ENCODE measurements at places on chromosomes 7 and 10.

DNA sequence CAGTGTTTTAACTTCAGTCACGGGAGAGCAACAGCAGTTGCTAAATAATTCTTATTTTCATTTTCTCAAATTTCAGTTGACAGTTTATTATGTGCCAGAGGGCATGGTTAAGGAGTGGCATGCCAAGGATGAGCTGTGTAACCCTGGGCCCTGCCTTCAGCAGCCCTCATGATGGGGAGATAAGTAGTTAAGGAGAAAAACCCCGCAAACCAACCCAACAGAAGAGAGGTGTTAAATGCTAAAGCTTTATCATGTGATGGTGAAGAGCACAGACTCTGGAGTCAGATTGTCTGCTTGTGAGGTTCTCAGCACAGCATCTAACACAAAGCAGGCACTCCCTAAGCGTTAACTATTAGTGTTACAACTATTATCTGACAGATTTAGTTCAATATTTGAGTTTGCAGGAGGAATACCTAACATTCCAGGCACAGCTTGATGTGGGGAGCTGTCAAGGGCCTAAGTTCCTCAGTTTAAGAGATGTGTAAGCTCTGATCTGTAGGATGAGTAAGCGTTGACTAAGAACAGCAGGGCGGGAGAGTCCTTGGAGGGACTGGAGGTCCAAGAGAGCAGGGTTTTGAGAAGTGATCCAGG lies 29.6 kb downstream of the STAM start:
- DNase-seq = peak; percentile 93

DNA sequence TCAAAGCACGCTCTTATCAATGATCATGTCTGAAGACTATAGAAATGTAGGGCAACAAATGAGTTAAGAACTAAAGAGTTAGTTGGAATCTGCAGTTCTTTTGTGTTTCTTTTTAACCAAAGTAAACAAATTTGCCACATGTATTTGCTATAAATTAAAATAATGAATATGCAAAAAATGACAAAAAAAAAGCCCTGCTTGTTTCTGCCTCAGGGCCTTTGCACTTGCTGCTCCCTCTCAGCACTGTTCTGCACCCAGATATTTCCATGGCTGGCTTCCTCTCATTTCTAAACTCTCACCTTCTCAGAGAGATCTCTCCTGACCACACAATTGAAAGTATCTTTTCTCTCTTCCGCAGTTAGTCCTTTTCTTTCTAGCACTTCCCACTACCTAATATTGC lies 181.8 kb upstream of the YAE1 start:
- no peak for DNase-seq

GRCh38 chr7:6260291-6261187 lies 11.9 kb downstream of the CYTH3 start:
- DNase-seq = no peak

- no peak for DNase-seq
These were observed 995 bp upstream of the CLDN3 start for GRCh38 chr7:73770860-73771670.

GRCh38 chr7:50838675-50839377 lies 56.1 kb upstream of the GRB10 start:
- DNase-seq = peak; percentile 93

DNA sequence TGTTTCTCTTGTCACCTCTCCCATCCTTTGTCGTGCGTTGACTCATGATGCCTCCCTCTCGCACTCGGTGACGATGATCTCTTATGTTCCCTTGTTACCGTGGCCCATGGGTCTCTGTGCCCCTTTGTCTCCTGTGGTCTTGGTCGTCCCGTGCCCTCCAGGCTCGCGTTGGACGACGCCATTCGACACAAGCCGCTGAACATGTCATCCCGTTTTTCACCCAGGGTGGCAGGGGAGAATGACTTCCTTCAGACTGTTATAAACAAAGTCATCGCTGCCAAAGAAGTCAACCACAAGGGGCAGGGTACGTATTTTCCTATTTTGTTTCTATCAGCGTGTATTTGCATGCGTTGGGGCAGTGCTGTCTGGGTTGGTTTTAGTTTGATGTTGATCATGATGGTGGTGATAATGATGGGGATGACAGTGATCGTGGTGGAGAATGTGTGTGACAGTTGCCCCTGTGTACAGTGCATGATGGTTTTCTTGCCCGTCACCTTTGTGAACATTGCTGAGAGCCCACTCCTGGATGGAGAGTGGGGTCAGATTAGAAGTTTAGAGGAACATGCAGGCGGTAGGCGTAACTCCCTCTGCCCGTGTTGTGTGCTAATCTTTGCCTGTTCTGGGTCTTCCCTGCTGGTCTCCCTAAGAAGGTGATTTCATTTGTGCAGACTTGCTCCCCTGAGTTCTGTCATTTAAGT lies 107.0 kb downstream of the DOCK1 start:
- no peak for DNase-seq

- no peak for DNase-seq
These were observed 128.5 kb upstream of the CDK1 start for GRCh38 chr10:60649485-60650377.

- DNase-seq = peak; percentile 87
These were observed 26.4 kb upstream of the GSDME start for GRCh38 chr7:24783698-24784097.

DNA sequence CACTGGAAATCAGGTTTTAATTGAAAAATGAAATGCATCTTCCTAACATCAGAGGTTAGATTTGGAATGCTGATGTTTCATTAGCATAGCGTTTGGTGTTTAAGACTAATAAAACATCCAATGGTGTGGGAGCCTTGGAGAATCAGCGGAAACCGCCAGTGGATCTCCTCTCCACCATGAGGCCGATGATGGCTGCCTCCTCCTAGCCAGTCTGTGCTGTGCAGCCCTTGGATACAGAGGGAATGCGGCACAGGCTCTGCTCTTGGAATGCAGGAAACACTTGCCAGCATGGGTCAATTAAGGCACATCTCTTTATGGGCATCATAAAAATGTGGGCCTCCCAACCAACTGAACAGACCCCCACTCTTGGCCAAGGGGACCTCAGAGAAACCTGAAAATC lies 259.9 kb downstream of the GLRX3 start:
- no peak for DNase-seq

DNA sequence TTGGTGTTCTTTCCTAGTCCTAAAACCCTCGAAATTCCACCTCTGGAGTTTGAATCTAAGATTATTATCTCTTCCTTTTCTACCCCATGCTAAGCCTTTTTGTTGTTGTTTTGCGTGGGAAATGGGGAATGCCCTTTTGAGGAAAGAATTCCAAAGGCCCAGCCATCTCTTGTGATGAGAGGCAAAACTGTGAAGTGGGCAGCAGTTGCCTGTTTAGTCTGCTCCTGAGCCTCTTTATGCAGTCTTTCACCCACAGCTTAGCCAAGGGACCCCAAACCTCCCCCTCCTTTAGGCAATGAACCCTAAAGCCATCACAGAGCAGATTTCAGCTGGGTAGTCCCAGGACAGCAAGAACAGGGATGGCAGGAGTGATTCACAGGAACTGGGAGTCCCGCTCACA lies 95.5 kb downstream of the DNMBP start:
- DNase-seq = no peak

DNA sequence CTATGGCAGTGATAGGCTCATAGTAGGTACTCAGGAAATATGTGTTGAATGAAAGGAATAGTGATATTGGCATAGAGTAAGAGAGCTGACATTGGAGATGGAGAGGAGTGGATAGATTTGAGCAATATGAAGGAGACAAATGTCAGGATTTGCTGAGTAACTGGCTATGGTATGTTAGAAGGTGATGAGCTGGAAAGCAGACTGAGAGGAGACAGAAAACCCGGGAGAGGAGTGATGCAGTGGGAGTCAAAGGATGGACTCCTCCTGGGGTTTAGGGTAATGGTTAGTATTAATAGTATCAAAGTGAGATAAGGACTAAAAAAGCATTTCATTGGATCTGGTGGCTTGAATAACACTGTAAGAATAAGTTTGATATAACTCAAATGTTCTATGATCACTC lies 64.8 kb downstream of the CD36 start:
- DNase-seq = no peak

DNA sequence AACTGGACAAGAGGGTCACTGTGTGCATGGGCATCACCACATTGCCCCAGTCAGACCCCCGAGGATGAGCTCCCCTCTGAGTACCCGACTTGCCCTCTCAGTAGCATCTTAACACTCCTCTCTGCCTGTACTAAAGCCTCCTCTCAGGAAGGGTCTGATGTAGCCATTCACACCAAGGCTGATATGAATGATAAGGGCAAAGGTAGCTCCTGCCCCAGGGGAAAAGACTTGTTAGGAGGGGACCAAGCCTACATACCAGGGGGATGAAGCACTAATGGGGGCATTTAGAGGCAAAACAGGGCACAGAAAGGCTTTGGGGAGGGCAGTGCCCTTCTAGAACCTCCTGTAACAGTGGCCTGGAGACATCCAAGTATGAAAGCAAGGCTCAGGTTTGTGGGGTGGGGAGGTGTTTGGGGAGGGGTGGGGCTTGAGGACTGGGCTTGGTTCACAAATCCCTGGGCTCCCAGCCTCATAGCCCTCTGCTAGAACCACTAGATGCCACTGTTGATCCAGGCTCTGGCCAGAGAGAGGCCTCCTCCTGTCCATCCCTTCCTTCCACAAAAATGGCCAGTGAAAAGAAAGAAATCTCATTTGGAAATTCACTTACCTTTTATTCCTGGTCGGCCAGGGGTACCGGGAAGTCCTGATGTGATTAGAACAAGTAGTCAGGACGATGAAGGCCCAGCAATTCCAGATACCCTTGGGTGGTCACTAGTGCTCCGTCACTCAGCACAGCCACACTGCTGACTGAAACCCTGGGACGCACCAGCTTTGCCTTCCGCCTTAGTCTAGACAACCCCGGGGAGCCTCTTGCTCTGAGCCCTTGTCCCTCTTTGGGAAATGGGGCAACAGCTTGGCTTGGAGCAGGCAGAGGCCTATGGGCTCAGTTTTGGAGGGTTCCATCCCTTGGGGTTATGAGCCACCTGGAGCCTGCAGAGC lies 40.3 kb downstream of the COL17A1 start:
- peak; percentile 56 for DNase-seq

DNA sequence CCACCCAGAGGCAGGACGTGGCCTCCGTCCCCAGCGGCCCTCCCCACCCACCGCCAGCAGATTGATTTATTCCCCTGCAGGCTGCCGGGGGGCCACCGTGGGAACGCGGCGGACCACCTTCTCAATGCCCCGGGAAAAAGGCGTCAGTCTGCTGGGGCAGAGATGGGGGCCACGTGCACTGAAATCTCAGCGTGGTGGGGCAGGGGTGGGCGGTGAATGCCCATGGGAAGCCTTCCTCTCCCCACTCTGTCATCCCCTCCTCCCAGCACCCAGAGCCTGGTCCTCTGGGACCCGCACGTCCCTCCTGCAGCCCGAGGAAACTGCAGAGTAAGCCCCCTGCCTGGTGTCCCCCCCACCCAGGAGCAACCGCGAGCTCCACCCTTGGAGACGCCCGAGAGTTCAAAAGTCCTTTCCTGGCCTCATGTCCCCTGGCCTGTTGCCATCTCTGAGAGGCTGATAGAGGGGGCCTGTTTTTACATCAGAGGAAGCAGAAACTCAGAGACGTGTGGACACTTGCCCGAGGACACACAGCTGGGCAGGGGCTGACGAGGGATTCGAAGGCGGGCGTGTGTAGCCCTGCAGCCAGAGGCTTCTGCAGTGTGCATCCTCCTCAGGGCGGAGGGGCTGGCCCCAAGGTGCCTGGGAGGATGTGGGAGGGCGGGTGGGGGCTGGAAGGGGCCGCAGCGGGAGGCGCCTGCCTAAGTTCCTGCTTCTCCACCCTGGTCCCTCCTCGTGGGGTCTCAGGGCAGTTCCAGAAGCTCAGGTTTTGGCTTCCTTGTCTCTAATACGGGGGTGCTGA lies 21.8 kb downstream of the UNCX start:
- DNase-seq = no peak

- DNase-seq = no peak
These were observed 199.9 kb downstream of the GATA3 start for GRCh38 chr10:8254350-8254749.

GRCh38 chr10:75233444-75234016 lies 2.2 kb downstream of the COMTD1 start:
- DNase-seq = no peak

GRCh38 chr7:56028942-56029630 lies 22.2 kb downstream of the PSPH start:
- peak; percentile 49 for DNase-seq

Data from RCC 7860 (cell line).